ENCODE measurements at places on chromosomes 5 and 9.

- no peak for DNase-seq
These were observed 597.9 kb upstream of the SGCD start for GRCh38 chr5:155728857-155729683.

- DNase-seq = no peak
These were observed 23.2 kb upstream of the DAB2 start for GRCh38 chr5:39447968-39448367.

GRCh38 chr9:4371108-4371507 is 71.2 kb upstream of the GLIS3 start:
- no peak for DNase-seq

DNA sequence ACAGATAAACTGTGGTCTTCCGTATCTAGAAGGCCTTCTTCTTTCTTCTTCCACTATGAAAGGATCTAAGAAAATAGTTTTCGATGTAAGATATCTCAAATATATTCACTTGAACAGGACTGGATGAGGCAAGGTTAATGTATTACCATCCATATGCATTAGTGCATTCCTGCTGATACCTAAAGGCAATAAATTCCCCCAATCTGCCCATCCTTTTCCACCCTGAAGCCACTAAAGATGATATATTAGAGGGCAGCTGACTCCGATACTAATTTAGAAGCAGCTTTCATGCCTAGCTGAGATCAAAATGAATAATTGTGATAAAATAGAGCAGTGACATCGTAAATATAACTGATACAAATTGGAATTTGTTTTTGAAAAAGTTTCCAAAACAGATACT is 63.3 kb downstream of the DEPDC1B start:
- DNase-seq = no peak

- no peak for DNase-seq
These were observed at the start of gene DNAH5 for GRCh38 chr5:13944560-13945199. TSS of gene DNAH5 (minus strand) at chr5:13944688. CDS start at chr5:13944438, 250 bp downstream.

- DNase-seq = no peak
These were observed 135.7 kb downstream of the OLFM1 start for GRCh38 chr9:135222881-135223760.

GRCh38 chr9:34691936-34692315 is 850 bp upstream of the CCL19 start:
- DNase-seq = no peak

- no peak for DNase-seq
These were observed 984 bp upstream of the DOK3 start for GRCh38 chr5:177510567-177511053.
